Activated CD4-positive, alpha-beta T cell treated with anti-CD3 and anti-CD28 coated beads, Interleukin-2, amount 10 ng/mL, durations not matched to agents 24 days and 14 days (primary cell): ENCODE measurements at places on chromosomes 4 and X. TPM values are rescaled to one million over a fixed set of nuclear protein-coding genes. Genes with fewer than 3 reads are reported as not detected.

The SSX2 gene
- not detected in 2 replicates for total RNA-seq

The HUWE1 gene
- 461 and 485 TPM in 2 replicates for total RNA-seq

The PDK3 gene
- 26.3 and 30.7 TPM in 2 replicates for total RNA-seq

The CT45A10 gene
- total RNA-seq = not detected in 2 replicates

The KIF4A gene
- 19.4 and 19.8 TPM in 2 replicates for total RNA-seq

The CLDN22 gene
- not detected in 2 replicates for total RNA-seq

The OGT gene
- 284 and 301 TPM in 2 replicates for total RNA-seq

GRCh38 chr4:103853627-103854026, 133.8 kb upstream of the TACR3 start:
- no peak for DNase-seq

DNA sequence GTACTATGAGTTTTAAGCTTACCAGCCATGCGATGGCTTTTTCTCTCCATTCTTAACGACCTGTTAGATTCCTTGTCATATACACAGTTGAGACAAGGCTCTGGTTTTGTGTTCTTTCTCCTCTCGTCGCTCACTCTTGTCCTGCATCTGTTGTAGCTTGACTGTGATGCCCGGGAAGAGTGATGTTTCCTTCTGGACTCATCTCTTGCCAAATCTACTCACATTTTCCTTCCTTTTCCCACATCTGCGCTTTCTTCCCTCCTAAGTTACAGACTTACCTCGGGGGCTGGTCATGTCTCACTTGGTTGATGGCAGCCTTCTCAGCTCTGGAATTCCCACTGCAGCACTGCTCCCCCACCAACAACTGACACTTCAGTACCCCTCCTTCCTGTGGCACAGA, 4.8 kb upstream of the MAP7D3 start:
- DNase-seq = no peak

GRCh38 chr4:1487106-1487505, 80.9 kb upstream of the NKX1-1 start:
- no peak for DNase-seq

DNA sequence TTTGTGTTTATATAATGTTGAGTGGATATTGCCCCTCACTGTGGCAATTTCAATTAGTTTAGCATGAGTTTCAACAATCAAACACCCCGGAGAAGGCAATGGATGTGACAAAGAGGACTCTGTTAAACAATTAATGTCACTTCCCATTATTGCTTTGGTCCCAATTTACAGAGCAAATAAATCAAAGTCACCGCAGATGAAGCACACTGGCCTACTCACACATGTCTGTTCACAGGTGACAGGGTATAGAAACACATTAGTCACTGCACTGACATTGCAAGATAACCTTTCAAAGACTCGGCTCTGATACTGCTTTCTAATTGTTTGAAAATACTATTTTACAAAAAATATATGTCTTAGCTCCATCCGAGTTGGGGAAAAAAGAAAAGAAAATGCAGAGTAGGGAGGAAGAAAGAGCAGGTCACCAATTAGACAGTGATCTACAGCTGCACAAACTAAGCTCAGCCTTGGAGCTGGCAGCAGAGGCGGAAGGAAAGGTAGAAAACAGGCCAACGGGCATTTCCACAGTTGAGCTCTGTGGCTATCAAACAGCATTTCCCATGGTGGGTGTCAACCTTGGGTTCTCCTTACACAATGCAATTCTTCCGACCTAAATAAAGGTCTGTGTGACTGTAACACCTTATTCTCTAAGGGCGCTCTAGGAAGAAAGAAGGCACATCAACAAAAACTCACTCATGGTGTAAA, 53.9 kb downstream of the PPARGC1A start:
- no peak for DNase-seq

DNA sequence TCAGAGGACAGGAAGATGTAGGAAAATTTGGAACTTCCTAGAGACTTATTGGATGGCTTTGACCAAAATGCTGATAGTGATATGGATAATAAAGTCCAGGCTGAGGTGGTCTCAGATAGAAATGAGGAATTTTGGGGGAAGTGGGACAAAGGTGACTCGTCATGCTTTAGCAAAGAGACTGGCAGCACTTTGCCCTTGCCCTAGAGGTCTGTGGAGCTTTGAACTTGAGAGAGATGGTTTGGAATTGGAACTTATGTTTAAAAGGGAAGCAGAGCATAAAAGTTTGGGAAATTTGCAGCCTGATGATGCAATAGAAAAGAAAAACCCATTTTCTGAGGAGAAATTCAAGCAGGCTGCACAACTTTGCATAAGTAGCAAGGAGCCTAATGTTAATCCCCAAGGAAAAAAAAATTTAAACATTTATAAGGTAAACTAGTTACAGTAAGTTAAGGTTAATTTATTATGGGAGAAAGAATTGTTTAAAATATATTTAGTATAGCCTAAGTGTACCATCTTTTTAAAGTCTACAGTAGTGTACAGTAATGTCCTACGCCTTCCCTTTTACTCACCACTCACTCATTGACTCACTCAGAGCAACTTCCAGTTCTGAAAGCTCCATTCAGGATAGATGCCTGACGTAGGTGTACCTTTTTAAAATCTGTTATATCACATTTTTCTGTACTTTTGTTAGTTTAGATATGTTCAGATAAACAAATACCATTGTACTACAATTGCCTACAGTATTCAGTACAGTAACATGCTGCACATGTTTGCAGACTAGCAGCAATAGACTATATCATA, 101.2 kb downstream of the FAM13A start:
- peak; percentile 35 for DNase-seq

DNA sequence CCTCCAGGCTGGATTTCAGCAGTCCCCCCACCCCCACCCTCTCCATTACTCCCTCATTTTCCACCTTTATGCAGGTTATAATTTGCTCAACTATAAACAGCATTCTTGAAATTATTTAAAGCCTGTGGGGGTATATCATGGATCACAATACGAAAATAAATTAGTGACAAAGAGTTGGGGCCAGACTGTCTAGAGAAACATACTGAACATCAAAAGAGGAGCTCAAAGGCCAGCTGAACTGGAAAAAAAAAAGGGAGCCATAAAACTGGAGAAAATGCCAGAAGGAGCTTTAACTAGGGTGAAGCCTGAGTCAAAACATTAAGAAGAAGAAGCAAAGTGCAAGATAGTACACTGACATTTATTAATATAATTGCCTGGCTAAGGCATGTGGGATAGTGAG, 137.8 kb downstream of the ANTXR2 start:
- no peak for DNase-seq

DNA sequence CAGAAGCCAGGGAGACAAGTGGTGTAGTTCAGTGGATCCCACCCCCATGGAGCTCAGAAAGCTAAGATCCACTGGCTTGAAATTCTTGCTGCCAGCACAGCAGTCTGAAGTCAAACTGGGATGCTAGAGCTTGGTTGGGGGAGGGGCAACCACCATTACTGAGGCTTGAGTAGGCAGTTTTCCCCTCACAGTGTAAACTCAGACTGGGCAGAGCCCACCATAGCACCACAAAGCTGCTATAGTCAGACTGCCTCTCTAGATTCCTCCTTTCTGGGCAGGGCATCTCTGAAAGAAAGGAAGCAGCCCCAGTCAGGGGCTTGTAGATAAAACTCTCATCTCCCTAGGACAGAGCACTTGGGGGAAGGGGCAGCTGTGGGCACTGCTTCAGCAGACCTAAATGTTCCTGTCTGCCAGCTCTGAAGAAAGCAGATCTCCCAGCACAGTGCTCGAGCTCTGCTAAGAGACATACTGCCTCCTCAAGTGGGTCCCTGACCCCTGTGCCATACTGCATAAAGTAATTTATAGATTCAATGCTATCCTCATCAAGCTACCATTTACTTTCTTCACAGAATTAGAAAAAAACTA, 163.2 kb downstream of the HHIP start:
- DNase-seq = no peak

GRCh38 chr4:71074452-71075299, 81.2 kb downstream of the DCK start:
- DNase-seq = no peak
